ENCODE measurements at places on chromosomes 2 and 18. TPM values are rescaled to one million over a fixed set of nuclear protein-coding genes. Genes with fewer than 3 reads are reported as not detected.

The KCNK3 gene
- under 0.01 TPM for total RNA-seq

The WDR35 gene
- total RNA-seq: 20.4 TPM

The PDE1A gene
- total RNA-seq: 26.5 TPM

The CHRNA1 gene
- not detected for total RNA-seq

The IL1RL1 gene
- total RNA-seq: 0.33 TPM

The SRD5A2 gene
- total RNA-seq: not detected

The VAMP5 gene
- 35.4 TPM for total RNA-seq

The C2orf78 gene
- not detected for total RNA-seq

The ZNF521 gene
- 42.6 TPM for total RNA-seq

The FIGN gene
- 1.2 TPM for total RNA-seq

The TMEM185B gene
- total RNA-seq: 26.8 TPM

The STAT4 gene
- total RNA-seq: 1.2 TPM

The TIMM21 gene
- 19.2 TPM for total RNA-seq

The LBH gene
- 336 TPM for total RNA-seq

The IL1A gene
- total RNA-seq: 0.33 TPM

The C2orf80 gene
- not detected for total RNA-seq

The ZFAND2B gene
- total RNA-seq: 25.9 TPM

The SPATA3 gene
- not detected for total RNA-seq

The ALPP gene
- total RNA-seq: under 0.01 TPM

The ZC3H6 gene
- 5.8 TPM for total RNA-seq

The SLC9A2 gene
- total RNA-seq: under 0.01 TPM

The TRIM43 gene
- total RNA-seq: not detected

The CNDP1 gene
- total RNA-seq: not detected

The GKN2 gene
- not detected for total RNA-seq

The PTH2R gene
- not detected for total RNA-seq

The LYPD1 gene
- 0.73 TPM for total RNA-seq

The SLC30A3 gene
- total RNA-seq: 0.15 TPM

The TMEM17 gene
- total RNA-seq: 2.8 TPM

The TFPI gene
- 135 TPM for total RNA-seq

The TUBB8B gene
- total RNA-seq: not detected

The CCDC102B gene
- total RNA-seq: 18.2 TPM

The HOXD12 gene
- not detected for total RNA-seq

The KCNF1 gene
- total RNA-seq: 0.29 TPM

The MAP4K3 gene
- total RNA-seq: 36.9 TPM

The PFN4 gene
- total RNA-seq: 0.44 TPM

The AKAIN1 gene
- not detected for total RNA-seq

The IL1RL2 gene
- 2.3 TPM for total RNA-seq

The CXCR4 gene
- 1.0 TPM for total RNA-seq

The TXNDC2 gene
- total RNA-seq: under 0.01 TPM

The TUBA3E gene
- not detected for total RNA-seq

The IL1B gene
- 0.15 TPM for total RNA-seq

The CDH19 gene
- not detected for total RNA-seq

The POTEF gene
- total RNA-seq: not detected

The APOB gene
- under 0.01 TPM for total RNA-seq

The SPC25 gene
- not detected for total RNA-seq

The ITGAV gene
- total RNA-seq: 135 TPM

The CDK15 gene
- 16.0 TPM for total RNA-seq

The EMX1 gene
- total RNA-seq: not detected

The STPG4 gene
- 0.17 TPM for total RNA-seq

The STARD7 gene
- 113 TPM for total RNA-seq

The ABCG5 gene
- total RNA-seq: not detected

The MTHFD2 gene
- 65.9 TPM for total RNA-seq

The CNTNAP5 gene
- not detected for total RNA-seq

The MC4R gene
- total RNA-seq: not detected

The CRACDL gene
- total RNA-seq: under 0.01 TPM
